ENCODE measurements at places on chromosomes 2 and 18. TPM values are rescaled to one million over a fixed set of nuclear protein-coding genes. Genes with fewer than 3 reads are reported as not detected.

Gene NOSTRIN
- 11.0 TPM for total RNA-seq

Gene FMNL2
- total RNA-seq, result 28.1 TPM

Gene SLC4A5
- total RNA-seq, result 0.05 TPM

Gene FSIP2
- 0.20 TPM for total RNA-seq

Gene DLGAP1
- 1.1 TPM for total RNA-seq

Gene GALNT3
- total RNA-seq, result 1.2 TPM

Gene FIGLA
- not detected for total RNA-seq

Measured in mammary microvascular endothelial cell (primary cell).